ENCODE measurements at places on chromosomes 2 and 18.

DNA sequence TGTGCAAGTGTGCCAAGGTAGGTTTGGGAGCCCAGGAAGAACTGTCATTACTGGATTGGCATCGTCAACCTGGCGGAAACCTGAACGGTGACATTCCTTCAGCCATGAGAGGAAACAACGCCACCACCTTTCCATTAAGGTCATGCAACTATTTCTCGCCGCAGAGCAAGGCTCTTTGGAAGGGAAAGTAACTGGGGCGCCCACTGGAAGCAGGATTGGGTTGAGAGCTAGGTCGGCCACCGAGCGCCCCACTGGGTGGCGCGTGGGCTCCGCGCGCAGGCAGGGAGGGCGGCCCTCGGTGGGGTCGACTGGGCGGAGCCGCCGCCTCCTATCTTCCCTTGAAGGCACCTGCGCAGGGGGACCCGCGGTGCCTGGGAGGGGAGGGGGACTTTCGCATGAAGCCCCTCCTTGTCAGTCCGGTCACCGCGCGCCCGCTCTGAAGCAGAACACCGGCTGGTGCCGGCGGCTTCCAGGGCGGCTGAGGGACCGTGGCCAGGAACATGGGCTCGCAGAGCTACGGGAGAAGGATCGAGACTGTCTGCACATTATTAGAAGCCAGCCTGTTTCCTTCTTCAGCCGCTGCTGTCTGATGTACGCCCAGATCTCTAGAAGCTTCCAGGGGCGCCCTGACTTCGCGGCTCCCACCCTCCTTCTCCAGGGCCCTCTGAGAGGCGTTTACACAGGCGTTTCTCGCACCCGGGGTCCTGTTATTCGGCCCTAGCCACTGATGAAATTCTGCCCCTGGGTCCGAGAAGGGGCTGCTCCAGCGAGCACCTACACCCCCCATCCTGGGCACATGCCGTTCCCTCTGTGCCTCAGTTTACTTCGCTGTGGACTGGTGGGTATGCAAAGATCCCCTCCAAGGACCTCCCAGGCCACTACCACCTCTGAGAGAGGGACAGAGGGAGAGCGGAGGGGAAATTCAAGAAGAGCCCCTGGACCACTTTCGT lies 27.3 kb upstream of the MAL start:
- DNase-seq: no peak

DNA sequence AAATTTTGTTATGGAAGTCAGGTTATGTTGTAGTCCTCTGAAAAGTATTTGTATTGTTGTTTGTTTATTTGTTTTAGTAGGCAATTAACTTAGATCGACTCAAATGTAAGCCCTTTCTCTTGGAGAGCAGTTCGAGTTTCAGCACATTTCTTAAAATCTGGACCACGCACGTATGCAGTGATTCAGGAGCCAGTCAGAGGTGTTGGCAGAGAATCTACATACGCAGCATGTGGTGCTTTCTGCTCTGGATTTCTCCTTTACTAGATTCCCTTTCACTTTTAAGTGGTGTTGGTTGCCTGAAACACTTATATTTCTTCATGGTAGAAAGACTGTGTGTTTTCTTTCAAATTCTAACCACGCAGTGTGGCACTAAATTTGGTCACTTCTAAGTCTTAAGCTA lies 773.9 kb upstream of the LRATD1 start:
- no peak for DNase-seq

DNA sequence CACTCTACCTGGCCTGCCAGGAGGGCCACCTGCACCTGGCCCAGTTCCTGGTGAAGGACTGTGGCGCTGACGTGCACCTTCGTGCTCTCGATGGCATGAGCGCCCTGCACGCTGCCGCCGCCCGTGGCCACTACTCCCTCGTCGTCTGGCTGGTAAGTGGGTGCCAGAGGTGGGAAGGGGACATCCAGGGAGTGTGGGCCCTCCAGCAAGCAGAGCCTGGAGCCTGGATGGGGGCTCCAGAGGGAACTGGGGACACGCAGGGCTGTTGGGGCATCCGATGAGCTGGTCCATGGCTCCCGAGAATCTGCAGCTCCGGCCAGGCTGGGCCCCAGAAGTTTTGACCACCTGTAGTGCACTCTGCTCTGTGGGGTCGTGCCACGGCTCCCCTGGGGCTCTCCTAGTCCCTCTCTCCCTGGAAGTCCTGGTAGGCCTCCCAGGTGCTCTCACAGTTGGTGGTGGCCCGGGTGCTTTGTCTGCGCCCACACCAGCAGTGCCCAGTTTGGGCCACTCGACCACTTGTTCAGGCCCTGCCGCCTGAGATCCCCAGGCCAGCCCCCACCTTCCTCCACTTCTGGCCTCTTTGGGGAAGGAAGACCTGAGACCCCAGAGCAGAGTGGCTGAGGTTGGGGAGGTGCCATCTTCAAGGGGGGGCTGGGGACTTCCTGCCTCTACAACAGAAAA lies 4.7 kb downstream of the ESPNL start:
- DNase-seq: no peak

GRCh38 chr2:2171624-2172023 lies 159.5 kb downstream of the MYT1L start:
- no peak for DNase-seq

GRCh38 chr18:58481321-58482180 lies 147.3 kb downstream of the ALPK2 start:
- DNase-seq: no peak

DNA sequence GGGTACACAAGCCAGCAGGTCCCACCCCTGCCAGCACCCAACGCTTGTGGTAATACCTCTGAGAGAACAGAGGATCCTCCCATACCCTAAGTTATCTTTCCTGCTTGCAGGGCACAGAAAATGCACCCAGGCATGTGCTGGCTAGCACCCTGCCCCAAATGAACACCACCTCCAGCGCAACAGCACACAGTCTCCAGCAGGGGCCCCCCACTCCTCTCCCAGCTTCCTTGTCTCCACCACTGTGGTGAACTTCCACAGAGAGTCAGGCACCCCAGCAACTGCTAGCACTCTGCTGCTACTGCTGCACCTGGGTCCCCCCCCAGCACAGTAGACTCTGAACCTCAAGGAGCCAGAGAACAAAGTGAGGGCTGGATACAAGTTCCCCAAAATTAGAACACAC lies 216.8 kb upstream of the CNTNAP5 start:
- no peak for DNase-seq

GRCh38 chr2:241598487-241598886 lies 38.5 kb downstream of the THAP4 start:
- no peak for DNase-seq

GRCh38 chr2:79887747-79888374 lies 375.0 kb downstream of the CTNNA2 start:
- no peak for DNase-seq

- DNase-seq: no peak
Observed at GRCh38 chr18:76985951-76986236, 146.7 kb downstream of the MBP start.

- no peak for DNase-seq
Observed at GRCh38 chr18:62024983-62025382, 132.2 kb upstream of the RNF152 start.

Data from CD8-positive, alpha-beta T cell (primary cell).